Substantia nigra (tissue), 51 donors: ENCODE measurements at places on chromosomes 12 and 14.

DNA sequence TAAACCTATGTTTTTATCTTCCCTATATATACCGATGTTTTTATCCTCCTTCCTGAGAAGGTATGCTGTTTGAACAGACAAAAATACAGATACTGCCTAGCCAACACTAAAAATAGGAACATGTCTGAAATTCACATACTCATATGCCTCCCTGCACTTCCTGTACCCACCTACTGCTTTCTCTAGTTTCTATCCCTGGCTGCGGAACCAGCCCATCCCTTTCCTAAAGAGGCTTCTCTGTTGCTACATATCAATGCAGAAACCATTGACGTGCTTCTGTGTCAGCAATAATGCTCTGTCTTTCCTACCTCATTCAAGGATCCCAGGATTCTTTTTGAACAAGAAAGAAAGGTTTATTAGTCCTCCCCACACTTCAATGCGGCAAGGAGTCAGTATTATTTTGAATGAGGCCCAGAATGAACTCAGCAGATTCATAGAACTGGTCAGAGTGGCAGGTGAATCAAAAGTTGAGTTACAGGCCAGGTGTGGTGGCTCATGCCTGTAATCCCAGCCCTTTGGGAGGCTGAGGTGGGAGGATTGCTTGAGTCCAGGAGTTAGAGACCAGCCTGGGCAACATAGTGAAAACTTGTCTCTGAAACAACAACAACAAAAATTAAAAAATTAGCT lies 67.8 kb upstream of the NAP1L1 start:
- DNase-seq = no peak

DNA sequence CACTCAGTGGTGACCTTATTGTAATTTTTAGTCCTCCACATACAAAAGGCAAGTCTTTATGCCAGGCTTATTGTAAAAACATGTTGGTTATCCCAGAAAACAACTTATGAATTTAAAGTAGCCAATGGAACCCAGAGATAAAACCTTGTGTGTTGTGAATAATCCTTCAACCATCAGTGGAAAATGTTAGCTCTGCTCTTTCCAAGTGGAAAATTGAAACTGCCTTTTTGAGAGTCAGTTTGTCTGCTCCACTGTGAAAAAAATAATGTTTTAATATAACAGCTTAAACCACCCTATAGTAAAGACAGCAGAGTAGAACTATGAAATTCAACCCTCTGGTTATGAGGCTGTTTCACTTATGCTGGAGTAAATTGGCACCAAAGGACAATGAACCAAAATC lies 112.0 kb downstream of the TTLL5 start:
- DNase-seq = no peak

DNA sequence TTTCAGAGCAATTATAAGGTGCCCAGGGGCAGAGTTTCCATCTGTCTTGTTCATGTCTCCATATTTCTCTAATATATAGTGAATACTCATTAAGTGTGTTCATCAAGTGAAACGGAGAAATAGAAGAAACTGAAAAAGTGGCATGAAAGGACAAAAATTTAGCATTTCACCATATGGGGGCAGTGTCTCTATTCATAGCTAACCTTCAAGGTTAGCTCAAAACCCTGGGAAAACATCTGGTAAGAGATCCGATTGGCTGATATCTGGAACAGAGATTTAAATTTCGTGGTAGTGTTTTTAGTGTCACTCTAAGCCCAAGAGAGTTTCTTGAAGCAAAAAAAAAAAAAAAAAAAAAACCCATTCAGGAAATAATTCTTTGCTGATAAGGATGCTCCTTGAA lies 367.5 kb downstream of the DAD1 start:
- no peak for DNase-seq

GRCh38 chr12:67068761-67069450 lies 200.3 kb upstream of the CAND1 start:
- DNase-seq = no peak

DNA sequence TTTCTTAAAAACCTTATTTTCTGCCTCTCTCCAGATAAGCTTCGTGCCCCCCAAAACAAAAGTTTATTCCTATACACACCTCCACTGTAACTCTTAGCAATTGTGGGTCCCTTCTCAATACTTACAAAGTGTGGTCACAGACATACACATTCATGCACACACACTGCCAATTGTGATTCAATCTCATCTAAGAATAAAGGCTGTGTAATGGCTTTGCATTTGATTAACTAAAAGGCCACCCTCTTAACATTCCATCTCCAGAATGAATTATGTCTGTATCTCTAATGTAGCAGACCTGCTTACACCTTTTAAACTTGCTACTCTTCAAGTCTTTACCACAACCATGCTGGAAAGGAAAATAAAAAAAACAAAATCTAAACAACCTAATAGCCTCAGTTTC lies 49.5 kb downstream of the MYF5 start:
- no peak for DNase-seq

DNA sequence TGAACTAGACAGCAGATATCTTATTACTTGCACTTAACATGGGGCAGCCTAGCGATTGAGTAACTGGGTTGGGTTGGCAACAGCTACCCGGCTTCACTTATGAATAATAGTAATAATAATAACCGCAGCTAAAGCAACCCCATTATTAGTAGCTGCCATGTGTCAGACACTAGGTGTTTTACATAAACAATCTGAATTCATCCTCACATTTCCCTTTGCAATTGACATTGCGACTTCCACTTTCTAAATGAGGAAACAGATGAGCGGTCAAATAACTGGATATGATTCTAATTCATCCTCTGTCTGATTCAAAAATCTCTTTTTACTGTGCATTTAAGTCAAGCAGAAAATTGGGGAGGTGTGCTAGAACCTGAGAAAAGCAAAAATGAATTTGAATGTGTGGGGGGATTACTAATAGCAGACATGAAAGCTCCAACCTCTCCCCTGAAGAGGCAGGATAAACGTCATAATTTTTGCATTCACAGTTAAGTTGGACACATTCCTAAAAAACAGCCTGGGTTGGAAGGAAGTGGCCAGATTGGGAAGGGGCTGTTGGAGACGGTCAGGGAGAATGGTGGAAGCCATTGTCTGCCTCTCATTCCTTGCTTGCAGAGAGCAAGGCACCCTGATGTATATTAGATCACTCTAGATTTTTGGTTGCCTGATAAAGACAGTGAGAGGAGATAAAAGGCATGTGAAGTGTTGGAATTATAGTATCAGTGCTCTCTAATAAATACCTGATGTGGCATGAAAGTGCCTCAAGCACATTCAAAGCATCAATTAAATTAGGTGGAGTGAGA lies 13.1 kb downstream of the EMP1 start:
- no peak for DNase-seq

DNA sequence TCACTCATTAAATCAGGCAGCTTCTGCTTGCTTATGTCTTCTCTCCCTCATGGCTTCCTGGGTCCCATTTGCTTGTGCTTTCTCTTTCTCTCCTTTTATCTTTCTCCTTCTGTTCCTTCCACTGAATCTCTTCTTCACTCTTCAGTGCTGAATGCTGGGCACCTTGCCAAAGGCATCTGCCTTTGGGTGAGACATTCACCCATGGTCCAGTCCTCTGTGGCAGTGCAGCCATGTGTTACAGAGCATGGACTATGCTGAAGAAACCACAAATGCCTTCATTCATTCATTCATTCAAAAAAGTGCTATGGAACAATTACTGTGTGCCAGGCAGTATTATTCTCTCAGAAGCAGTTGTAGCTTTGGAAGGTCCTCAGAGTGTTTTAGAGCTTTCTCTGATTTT lies 344.4 kb upstream of the STXBP6 start:
- no peak for DNase-seq

- DNase-seq = no peak
Observed at GRCh38 chr12:111457577-111457976, 51.9 kb downstream of the SH2B3 start.

DNA sequence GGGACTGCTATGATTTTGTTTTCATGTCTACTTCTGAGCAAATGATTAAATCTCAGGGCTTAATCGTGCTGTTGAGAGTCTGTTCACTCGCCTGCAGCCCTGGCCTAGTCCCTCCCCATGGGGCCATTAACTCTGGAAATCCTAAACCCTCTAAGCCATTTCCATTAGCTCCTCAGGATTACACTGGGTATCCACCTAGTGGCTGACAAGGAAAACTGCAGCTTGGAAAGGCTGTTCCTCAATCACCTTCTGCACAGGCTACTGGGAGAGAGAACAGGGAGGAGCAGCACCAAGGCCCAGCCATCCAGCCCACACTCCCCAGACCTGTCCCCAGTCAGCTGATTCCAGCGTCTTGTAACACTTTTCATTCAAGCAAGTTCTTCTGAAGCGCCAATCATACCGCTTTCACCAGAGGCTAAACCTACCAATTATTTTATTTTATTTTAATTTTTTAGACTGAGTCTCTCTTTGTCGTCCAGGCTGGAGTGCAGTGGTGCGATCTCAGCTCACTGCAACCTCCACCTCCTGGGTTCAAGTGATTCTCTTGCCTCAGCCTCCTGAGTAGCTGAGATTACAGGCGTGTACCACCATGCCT lies 48.7 kb downstream of the NEUROD4 start:
- no peak for DNase-seq

GRCh38 chr12:25574761-25575160 lies 21.7 kb upstream of the LMNTD1 start:
- no peak for DNase-seq

GRCh38 chr14:22900081-22900799 lies 17.2 kb downstream of the REM2 start:
- DNase-seq = no peak

DNA sequence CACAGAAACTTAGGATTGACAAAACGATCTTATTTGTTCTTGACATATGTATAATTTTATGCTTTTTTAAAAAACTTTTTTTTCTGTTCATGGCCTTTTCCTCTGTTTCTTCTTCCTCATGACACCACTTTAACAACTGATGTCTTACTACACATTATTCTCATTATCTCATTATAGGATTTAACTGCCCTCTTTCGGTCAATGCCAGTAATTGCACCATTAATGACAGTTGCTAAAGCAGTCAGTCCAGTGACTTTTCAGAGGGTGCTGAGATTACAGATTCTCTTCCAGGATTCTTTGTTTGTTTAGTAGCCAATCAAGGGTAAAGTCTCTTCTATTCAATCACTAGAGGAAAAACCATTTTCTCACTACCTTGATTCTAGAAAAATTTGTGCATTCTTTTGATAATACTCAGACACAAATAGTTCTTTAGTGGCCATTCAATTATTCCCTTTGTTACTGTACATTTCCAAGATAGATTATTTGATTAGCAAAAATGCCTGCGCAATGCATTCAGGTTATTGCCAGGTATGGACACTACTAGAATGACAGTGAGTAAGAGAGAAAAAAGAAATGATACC lies 50.1 kb downstream of the KLRG1 start:
- no peak for DNase-seq

GRCh38 chr14:76056128-76056527 lies 70.6 kb downstream of the IFT43 start:
- DNase-seq = no peak
